ENCODE measurements at places on chromosomes 2 and 18.

GRCh38 chr2:120332384-120332783 is 13.6 kb upstream of the INHBB start:
- DNase-seq: no peak

GRCh38 chr18:68478246-68478645 is 236.7 kb downstream of the TMX3 start:
- DNase-seq: no peak

DNA sequence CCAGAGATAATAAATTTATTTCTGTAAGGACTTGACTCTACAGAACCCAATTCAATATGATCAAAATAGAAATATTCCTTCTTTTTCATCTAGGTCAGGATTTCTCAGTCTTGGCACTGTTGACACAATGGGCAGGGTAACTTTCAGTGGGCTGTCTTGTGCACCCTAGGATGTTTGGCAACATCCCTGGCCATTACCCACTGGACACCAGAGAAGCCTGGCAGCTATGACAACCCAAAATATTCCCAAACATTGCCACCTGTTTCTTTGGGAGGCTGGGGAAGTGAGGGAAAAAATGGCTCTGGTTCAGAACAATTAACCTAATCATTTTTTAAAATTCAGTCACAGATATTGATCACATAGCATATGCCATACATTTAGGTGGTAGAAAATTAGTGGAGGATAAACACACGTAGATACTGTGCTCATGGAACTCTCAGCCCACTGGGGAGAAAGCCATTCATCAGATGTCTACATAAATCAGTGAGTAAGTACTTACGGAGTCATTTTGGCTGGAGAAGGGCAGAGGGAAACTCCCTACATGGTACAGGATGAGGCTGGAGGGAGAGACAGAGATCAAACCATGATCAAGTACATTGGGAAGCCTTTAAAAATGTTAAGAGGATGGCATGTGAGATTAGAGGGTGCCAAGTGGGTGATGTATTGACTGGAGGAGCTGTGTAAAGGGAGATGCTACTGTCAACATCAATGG is 718 bp upstream of the TNP1 start:
- no peak for DNase-seq

GRCh38 chr2:50606860-50607259 is 425.1 kb downstream of the NRXN1 start:
- no peak for DNase-seq

GRCh38 chr2:215794829-215795546 is 218.4 kb downstream of the MREG start:
- no peak for DNase-seq

DNA sequence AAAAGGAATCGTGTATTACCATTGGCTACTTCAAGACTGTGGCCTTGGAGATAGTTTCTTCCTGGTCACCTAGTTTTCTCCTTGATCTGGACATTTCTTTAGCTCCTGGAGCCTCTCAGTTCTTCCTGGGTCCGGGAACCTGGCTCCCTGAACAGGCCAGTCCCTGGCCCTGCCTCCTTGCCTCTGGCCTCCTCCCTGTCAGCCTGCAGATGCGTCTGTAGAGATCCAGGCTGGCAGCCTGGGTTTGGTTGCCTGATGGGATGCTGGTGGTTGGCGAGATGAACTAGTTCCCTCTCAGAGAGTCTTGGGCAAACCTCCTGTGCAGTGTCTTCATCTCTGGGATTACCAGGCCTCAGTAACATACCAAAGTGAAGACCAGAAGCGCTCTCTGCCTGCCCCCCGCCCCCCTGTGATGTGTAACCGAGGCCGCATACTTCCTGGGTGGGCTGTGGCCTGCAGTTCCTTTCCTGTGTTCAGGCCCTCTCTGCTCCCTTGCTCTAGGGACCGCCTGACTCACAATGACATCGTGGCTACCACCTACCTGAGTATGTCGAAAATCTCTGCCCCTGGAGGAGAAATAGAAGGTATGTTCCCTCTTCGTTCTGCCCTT is 85.4 kb downstream of the DYSF start:
- no peak for DNase-seq
